ENCODE measurements at places on chromosomes 6 and 20. TPM values are rescaled to one million over a fixed set of nuclear protein-coding genes. Genes with fewer than 3 reads are reported as not detected.

The LGSN gene
- total RNA-seq = not detected

The EPHA7 gene
- total RNA-seq = 0.12 TPM

The SLPI gene
- total RNA-seq = 864 TPM

The RBBP8NL gene
- 5.1 TPM for total RNA-seq

The LINC00237 gene
- not detected for total RNA-seq

The CASS4 gene
- 0.28 TPM for total RNA-seq

The HAO1 gene
- not detected for total RNA-seq

The CCM2L gene
- total RNA-seq = 1.2 TPM

The LY6G6C gene
- 10.8 TPM for total RNA-seq

The KIF6 gene
- total RNA-seq = 0.24 TPM

The PLA2G7 gene
- 0.32 TPM for total RNA-seq

The BACH2 gene
- total RNA-seq = 0.76 TPM
